ENCODE measurements at places on chromosomes 7 and 10. TPM values are rescaled to one million over a fixed set of nuclear protein-coding genes. Genes with fewer than 3 reads are reported as not detected.

BMPER gene
- total RNA-seq, result 0.54 TPM

PON3 gene
- not detected for total RNA-seq

WDFY4 gene
- 10.0 TPM for total RNA-seq

KNDC1 gene
- 0.14 TPM for total RNA-seq

SHLD2 gene
- 18.1 TPM for total RNA-seq

TMEM273 gene
- total RNA-seq, result 9.6 TPM

TEX47 gene
- not detected for total RNA-seq

- no peak overlapping the region for H3K4me3 ChIP-seq
- DNase-seq, result no peak
- H3K4me1 ChIP-seq, result peaks cover 7% of the 10 kb centered on the region
- H3K27me3 ChIP-seq, result no peaks in the 10 kb centered on the region
- no peak overlapping the region for H3K27ac ChIP-seq
These were observed 223.2 kb upstream of the LRRN3 start for GRCh38 chr7:110867771-110868170.

- no peak overlapping the region for H3K4me3 ChIP-seq
- peaks cover 19% of the 10 kb centered on the region for H3K4me1 ChIP-seq
- DNase-seq, result no peak
- no peaks in the 10 kb centered on the region for H3K27me3 ChIP-seq
- H3K36me3 ChIP-seq, result peaks cover 4% of the 10 kb centered on the region
These were observed 24.5 kb downstream of the VSTM4 start for GRCh38 chr10:49090696-49091380.

GRCh38 chr7:100015232-100016214 is at the start of gene ZKSCAN1:
ZKSCAN1 (plus strand) TSS chr7:100015596; CDS start chr7:100023507, 7,911 bp downstream.
- H3K27ac ChIP-seq, result peak within 1 kb of the TSS; percentile 82
- H3K4me1 ChIP-seq, result peaks cover 38% of the 10 kb centered on the region
- DNase-seq, result peak; percentile 74
- H3K36me3 ChIP-seq, result no peaks in the 10 kb centered on the region

- DNase-seq, result no peak
- H3K4me3 ChIP-seq, result no peak overlapping the region
- no peak overlapping the region for H3K27ac ChIP-seq
- peaks cover 30% of the 10 kb centered on the region for H3K4me1 ChIP-seq
- peaks cover 55% of the 10 kb centered on the region for H3K36me3 ChIP-seq
- no peaks in the 10 kb centered on the region for H3K27me3 ChIP-seq
These were observed 12.6 kb downstream of the BAZ1B start for GRCh38 chr7:73509463-73509862.

DNA sequence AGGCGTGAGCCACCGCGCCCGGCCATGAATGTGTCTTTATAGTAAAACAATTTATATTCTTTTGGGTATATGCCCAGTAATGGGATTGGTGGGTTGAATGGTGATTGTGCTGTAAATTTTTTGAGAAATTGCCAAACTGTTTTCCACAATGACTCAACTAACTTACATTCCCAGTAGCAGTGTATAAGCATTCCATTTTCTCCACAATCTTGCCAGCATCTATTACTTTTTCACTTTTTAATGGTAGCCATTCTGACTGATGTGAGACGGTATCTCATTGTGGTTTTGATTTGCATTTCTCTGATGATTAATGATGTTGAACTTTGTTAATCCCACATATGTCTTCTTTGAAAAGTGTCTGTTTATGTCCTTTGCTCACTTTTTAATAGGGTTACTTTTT is 1187.9 kb downstream of the XPNPEP1 start:
- H3K27ac ChIP-seq, result no peak overlapping the region
- H3K36me3 ChIP-seq, result no peaks in the 10 kb centered on the region
- H3K27me3 ChIP-seq, result no peaks in the 10 kb centered on the region
- H3K4me1 ChIP-seq, result no peaks in the 10 kb centered on the region

DNA sequence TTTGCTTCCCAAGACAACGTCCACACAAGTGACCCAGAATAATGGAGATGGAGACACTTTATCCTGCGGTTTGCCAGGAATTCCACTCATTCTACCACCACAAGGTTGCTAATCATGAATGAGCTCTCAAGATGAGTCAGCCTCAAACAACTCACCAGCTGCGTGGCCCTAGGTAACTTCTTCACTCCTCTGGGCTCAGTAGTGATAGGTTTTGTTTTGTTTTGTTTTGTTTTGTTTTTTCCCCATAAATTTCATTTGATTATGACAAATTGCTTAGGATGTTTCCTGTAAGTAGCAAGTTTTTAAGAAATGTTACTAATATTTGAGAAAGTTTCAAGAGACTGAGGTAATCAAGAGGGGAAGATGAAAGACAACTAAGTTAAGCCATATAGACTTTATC is 286.8 kb downstream of the PARD3 start:
- no peaks in the 10 kb centered on the region for H3K36me3 ChIP-seq
- H3K27me3 ChIP-seq, result no peaks in the 10 kb centered on the region
- H3K27ac ChIP-seq, result no peak overlapping the region

DNA sequence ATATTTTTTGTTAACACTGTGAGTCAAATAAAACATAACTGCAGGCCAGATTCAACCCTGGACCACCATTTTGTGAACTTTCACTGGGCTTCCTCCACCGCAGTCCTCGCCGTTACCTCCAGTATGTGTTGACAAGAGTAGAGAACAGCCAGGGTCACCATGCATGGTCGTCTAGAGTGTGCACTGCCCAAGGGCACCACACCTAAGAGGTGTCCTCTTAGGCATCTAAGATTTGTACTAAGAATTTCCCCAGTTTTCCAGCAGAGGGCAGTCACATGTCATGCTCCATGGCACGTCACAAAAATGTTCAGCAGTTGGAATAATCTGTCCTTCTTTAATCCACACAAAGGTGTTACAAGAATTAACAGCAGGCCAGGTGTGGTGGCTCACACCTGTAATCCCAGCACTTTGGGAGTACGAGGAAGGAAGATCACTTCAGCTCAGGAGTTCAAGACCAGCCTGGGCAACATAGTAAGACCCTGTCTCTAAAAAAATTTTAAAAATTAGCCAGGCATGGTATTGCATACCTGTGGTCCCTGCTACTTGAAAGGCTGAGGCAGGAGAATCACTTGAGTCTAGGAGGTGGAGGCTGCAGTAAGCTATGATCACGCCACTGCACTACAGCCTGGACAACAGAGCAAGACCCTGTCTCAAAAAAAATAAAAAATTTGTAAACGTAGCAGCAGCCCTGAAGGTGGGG is 71.2 kb upstream of the FOXK1 start:
- DNase-seq, result no peak
- H3K4me3 ChIP-seq, result no peak overlapping the region
- H3K4me1 ChIP-seq, result no peaks in the 10 kb centered on the region
- no peaks in the 10 kb centered on the region for H3K36me3 ChIP-seq

DNA sequence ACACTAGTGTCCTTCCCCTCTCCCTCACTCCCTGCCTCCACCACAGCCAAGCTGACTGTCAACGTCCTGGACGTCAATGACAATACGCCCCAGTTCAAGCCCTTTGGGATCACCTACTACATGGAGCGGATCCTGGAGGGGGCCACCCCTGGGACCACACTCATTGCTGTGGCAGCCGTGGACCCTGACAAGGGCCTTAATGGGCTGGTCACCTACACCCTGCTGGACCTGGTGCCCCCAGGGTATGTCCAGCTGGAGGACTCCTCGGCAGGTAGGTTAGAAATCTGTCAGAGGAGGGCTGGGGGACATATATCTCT is 24.9 kb upstream of the VSIR start:
- no peak overlapping the region for H3K27ac ChIP-seq
- H3K4me1 ChIP-seq, result no peaks in the 10 kb centered on the region
- H3K27me3 ChIP-seq, result no peaks in the 10 kb centered on the region
- no peak for DNase-seq
- no peak overlapping the region for H3K4me3 ChIP-seq

DNA sequence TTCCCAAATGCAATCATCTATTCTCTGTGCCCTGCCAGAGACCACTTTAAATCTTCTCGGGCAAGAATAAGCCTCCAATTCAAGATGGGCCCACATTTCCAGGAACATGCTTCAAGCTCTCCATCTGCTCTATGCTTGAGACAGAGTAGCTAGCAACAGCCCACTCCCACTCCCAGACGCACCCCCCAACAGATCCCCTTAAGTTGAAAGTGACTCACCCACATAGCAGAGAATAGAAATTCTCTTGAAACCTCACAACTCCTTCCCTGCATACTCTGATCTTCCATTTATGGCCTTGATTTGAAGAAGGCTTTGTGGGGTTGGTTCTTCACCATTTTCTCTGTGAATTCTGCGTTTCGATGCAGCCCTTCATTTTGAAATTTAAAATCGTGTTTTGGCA is 604.0 kb downstream of the INHBA start:
- no peaks in the 10 kb centered on the region for H3K27me3 ChIP-seq
- H3K36me3 ChIP-seq, result no peaks in the 10 kb centered on the region
- H3K27ac ChIP-seq, result no peak overlapping the region

DNA sequence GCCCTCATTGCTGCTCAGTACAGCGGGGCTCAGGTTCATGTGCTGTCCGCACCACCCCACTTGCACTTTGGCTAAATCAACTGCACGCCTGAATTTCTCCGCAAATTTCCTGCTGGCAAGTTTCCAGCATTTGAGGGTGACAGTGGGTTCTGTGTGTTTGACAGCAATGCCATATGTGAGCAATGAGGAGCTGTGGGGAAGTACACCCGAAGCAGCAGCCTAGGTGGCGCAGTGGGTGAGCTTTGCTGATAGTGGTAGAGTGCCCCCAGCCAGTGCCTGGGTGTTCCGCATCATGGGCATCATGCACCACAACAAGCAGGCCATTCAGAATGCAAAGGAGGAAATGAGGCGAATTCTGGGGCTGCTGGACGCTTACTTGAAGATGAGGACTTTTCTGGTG is 103.9 kb upstream of the POT1 start:
- no peak for DNase-seq
- no peak overlapping the region for H3K4me3 ChIP-seq
- H3K36me3 ChIP-seq, result no peaks in the 10 kb centered on the region
- no peaks in the 10 kb centered on the region for H3K4me1 ChIP-seq
- H3K27ac ChIP-seq, result no peak overlapping the region

GRCh38 chr10:70617798-70618568 is 15.4 kb upstream of the PRF1 start:
- H3K27ac ChIP-seq, result no peak overlapping the region
- H3K27me3 ChIP-seq, result no peaks in the 10 kb centered on the region
- DNase-seq, result no peak
- H3K4me3 ChIP-seq, result no peak overlapping the region

DNA sequence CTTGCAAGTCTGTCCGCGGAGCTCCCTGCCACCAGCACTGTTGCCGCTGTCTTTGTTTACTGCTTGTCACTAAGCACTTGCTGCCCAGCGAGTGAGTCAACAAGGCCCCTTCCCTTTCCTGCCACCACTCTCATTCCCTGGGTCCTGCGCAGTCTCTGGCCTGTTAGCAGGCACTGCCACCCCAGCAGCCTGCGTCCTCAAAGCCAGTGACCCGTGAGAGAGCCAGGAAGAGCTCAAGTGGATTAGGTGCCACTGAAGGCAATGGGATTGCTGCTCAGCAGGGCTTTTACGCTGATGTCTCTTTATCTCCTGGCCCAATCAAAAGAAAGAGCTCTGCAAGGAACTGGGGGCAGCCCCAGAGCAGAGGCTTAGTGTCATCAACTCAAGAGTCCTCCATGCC is at the start of gene FRMPD2:
TSS of gene FRMPD2 (minus strand) at position 61 of the 400 bp plus-strand sequence. CDS start 129 bp downstream, outside the sequence.
- H3K4me1 ChIP-seq, result no peaks in the 10 kb centered on the region
- no peaks in the 10 kb centered on the region for H3K27me3 ChIP-seq
- no peaks in the 10 kb centered on the region for H3K36me3 ChIP-seq
- H3K27ac ChIP-seq, result no peak within 1 kb of the TSS
- H3K4me3 ChIP-seq, result no peak within 1 kb of the TSS

DNA sequence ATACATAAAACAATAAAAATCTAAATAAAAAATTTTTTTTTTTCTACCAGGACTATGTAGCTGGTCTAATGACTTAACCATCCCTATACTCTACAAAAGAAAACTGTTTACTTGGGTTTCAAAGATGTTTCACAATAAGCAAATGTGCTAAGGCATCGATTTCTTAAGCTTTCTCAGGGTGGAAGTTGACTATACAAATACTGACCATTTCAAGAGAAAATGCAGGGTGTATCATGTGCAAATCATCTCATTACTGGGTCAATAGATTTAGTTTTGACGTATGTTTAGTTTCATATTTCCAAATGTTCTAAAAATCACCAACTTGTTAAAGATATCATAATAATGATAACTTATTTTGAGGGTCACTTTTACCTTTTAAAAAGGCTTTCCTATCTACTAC is 7.5 kb downstream of the NRP1 start:
- no peak overlapping the region for H3K27ac ChIP-seq
- H3K4me1 ChIP-seq, result peaks cover 63% of the 10 kb centered on the region
- no peak overlapping the region for H3K4me3 ChIP-seq
- no peaks in the 10 kb centered on the region for H3K27me3 ChIP-seq
- peaks cover 2% of the 10 kb centered on the region for H3K36me3 ChIP-seq

GRCh38 chr7:134922720-134923704 is 63.3 kb upstream of the AGBL3 start:
- no peaks in the 10 kb centered on the region for H3K27me3 ChIP-seq
- H3K27ac ChIP-seq, result no peak overlapping the region
- peaks cover 25% of the 10 kb centered on the region for H3K4me1 ChIP-seq

DNA sequence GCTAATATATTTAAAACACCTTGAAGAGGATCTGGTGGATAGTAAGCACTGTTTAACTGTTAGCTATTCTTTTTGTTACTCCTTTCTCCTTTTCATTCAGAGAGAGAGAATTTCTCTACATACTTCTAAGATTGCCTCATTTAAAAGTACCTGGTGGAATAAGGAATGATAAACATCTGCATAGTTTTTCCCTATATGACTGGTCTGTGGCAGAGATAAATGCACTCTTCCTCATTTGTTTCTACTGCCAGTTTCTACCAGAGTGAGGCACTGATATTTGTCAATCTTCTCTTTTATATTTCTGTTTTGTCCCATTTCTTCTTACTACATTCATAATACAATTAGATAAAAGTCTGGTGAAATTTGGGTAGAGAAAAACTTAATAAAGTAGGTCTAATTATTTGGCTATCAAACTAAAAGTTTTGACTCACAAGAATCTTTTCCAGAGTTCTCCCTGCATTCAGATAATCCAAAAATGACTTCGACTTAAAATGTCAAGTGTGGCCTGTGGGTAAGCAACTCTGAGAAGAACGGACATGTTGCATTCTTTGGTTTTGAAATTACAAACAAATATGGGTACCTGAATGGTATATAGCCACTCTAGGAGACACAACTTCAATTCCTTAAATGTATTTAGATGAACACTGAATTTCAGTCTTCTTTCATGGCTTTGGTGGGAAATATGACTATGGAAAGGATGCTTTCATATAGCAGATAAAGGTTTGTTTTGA is 38.8 kb downstream of the RNLS start:
- no peaks in the 10 kb centered on the region for H3K27me3 ChIP-seq
- H3K27ac ChIP-seq, result no peak overlapping the region
- H3K4me1 ChIP-seq, result peaks cover 3% of the 10 kb centered on the region
- no peak overlapping the region for H3K4me3 ChIP-seq

DNA sequence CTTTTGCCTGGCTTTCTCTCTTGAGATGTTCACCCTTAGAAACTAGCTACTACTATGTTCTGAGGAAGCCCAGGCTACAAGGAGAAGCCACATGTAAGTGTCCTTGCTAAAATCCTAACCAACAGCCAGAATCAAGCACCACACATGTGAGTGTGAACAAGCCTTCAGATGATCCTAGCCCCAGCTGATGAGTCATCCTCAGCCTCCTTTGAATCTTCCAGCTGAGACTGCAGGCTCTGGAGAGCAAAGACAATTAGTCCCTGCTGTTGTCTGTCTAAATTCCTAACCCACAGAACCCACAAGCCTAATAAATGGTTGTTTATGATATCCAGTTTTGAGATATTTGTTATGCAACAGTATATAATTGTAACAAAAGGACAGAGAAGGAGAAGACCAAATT is 92.8 kb upstream of the TAC1 start:
- no peaks in the 10 kb centered on the region for H3K27me3 ChIP-seq
- H3K27ac ChIP-seq, result no peak overlapping the region
- no peaks in the 10 kb centered on the region for H3K4me1 ChIP-seq
- DNase-seq, result no peak
